SHP77 (cell line): ENCODE measurements at places on chromosomes 5 and 9.

- peak; percentile 93 for DNase-seq
Measured at GRCh38 chr9:113650207-113651131, 186.9 kb downstream of the RGS3 start.

GRCh38 chr5:81925009-81925408 is 46.8 kb upstream of the ATG10 start:
- DNase-seq = no peak

DNA sequence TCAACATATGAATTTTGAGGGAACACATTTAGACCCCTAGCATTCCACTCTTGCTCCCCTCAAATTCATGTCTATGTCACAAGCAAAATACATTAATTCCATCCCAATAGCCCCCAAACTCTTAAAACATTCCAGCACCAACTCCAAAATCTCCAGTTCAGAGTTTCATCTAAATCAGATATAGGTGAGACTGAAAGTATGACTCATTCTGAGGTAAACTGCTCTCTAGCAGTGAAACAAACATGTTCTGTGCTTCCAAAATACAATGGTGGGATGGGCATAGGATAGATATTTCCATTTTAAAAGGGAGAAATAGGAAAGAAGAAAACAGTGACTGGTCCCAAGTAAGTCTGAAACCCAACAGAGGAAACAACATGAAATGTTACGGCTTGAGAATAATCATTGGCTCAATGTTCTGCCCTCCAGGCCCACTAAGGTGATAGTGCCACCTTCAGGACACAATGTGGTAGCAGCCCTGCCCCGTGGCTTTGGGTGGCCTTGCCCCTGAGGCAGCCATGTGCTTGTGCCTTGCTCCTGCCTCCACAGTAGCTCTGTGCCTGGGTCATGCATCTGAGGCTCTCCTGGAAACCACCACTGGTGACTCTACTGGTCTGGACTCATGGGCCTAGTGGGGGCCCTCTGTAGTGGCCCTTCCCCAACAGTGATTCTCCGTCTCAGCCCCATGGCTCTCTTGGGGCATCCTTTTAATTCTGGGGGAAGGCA is 36.4 kb upstream of the IPPK start:
- DNase-seq = peak; percentile 22

GRCh38 chr9:137454145-137454596 is 5.0 kb downstream of the NSMF start:
- no peak for DNase-seq

- no peak for DNase-seq
Measured at GRCh38 chr5:165573445-165573844, 2068.0 kb downstream of the MAT2B start.

GRCh38 chr5:141914199-141914743 is 9.4 kb upstream of the DELE1 start:
- no peak for DNase-seq

DNA sequence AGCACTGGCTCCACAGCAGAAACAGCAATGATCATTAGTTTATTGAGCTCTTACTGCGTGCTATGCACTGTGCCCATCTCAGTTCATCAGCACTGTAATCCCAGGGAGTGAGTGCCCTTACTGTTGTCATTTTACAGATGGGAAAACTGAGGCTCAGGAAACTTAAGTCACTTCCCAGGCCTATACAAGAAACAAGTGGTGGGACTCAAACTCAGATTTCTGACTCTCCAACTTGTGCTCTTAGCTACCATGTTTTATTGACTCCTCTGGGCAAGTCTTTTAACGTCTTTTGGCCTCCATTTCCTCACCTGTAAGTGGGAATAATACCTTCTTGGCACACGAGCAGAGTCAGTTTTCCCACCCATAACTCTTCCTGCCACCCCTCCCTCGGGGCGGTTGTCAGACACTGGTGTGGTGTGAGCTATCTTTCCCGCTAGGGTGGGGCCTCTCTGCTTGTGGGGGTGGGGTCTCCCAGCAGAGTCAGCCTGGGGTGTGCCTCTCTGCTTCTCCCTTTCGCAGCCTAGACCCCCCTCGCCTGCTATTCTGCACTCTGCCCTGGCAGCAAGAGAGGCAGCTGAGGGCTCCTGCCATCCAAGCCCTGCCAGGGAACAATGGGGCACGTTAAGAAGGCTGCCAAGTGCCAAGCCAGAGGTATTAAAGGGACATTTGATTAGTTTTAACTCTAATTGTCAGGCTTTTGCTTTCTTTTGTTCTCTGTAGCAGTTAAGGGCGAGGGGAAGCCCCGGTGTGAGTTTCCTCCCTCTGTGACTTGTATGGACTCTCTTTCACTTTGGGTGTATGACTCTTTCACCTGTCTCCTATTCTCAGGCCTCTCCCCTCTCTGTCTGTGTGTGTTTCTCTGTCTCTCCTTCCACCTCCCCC is 12.1 kb downstream of the GALNT10 start:
- DNase-seq = no peak

GRCh38 chr9:90256345-90256744 is 386.3 kb downstream of the DIRAS2 start:
- DNase-seq = no peak

DNA sequence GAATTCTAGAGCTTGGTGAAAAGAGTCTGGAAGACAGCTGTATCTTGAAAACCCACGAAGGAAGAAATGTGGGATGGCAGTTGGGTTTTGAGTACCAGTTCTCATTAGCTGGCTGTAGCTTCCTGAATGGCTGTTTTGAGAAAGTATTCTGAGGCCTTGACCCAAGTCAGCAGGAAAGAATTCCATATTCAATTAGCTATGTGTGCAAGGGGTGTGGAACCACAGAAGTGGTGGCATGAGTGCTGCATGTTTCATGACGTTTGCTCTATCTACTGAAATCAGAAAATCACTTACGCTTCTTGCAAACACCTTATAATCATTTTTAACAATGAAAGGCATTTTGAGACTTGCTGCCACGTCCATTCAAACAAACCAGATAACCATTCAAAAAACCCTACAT is 69.1 kb downstream of the TRPM3 start:
- DNase-seq = no peak

DNA sequence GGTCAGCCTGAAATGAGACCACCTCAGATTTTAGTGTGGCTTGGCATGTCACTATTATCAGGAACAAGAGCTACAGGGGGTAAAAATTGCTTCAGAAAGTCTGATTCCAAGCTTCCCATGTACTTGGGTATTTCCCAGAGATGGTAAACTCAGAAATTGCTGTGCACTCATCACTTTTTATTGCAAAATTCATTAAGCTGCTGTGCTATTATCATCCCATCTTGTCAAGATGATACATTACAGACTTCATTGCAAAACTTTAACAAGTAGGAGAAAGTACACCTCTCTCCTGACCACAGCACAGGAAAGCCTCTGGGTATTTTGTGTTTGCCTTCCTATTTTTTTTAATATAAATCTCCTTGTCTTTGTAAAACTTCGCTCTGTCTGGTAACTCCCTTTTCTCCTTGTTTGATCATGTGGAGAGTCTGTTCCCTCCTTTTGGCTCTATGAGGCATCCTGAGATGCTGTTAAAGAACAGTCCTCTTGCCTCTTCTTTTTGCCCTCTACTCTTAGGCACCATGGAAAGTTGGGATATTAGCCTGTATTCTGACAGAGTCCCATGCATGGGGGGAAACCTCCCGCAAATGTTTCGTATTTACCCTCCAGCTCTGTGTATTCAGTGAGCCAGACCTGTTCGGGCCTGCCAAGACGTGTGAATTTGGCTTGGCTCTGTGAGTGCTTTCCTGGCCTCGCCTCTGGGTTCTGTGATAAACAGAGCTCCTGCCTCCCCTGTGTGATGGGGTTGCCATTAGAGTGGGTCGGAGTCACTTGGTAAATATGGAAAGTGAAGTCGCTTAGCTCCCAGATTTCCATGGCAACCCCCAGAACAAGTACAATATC is 260.7 kb downstream of the NR3C1 start:
- DNase-seq = peak; percentile 82

DNA sequence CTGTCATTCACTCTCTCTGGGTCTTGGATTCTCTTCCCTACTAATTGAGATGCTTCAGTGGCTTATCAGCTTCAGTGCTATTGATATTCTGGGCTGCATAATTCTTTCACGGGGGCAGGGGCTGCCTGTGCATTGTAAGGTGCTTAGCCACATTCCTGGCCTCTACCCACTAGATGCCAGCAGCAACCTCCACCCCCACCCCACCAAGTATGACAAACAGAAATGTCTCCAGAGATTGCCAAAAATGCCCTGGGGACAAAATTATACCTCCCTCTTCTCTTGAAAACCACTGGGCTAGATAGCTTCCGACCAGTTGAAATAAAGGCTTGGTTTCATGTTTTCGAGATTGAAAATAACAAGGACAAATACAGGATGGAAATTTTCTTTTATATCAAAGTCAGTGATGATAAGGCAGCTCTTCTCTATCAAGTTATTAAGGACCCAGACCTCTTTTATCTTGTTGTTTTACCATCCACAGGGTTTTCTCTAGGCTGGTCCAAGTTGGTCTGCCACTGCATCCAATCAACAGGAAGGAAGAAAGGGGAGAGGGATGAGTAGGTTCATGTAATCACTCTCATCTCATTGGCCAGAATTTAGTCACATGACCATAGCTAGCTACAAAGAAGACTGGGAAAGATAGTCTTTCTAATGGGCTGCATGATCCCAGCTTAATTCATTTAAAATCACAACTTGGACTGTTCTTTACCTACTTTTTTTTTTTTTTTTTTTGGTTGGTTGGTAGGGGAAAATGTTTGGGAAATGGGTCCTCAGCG is 92.1 kb upstream of the RANBP3L start:
- no peak for DNase-seq

GRCh38 chr9:72844440-72844768 is 108.4 kb downstream of the ALDH1A1 start:
- DNase-seq = no peak

- no peak for DNase-seq
Measured at GRCh38 chr5:72036951-72037350, 70.3 kb upstream of the MAP1B start.

- DNase-seq = no peak
Measured at GRCh38 chr5:123549256-123549904, 37.4 kb downstream of the CSNK1G3 start.

DNA sequence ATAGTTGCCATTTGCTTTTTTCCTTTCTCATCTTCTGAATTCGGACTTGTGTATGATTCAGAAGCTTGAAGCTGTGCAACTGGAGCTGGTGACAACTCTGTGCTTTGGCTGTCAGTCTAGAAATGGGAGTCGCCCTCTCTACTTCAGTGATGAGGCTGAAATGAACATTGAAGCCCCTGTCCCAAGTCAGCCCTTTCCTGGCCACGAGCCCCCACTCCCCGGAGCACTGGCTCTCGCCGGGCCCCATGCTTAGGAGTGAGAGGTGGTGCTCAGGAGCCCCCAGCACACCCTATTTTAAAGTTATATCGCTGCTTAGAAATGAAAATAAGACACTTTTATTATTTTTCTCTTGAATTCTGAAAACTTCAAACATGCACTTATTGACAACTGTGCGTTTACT is 66.0 kb downstream of the PSMB7 start:
- DNase-seq = no peak

- no peak for DNase-seq
Measured at GRCh38 chr5:32810804-32811203, 99.7 kb downstream of the NPR3 start.

DNA sequence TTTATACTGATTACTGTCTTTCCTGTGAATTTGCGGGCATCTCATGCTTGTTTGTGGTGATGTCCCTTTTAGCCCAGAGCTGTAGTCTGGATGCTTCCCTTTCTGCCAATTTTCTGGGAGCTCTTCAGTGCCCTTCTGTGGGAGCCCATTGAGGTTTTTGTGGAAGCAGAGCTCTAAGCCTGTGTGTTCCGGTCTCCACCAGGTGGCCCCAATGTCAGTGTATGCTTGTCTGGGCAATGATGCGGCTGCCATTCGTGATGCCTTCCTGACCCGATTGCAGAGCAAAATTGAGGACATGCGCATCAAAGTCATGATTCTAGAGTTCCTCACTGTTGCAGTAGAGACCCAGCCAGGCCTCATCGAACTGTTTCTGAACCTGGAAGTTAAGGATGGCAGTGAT is 35.1 kb downstream of the SH3GLB2 start:
- DNase-seq = no peak

GRCh38 chr9:34572628-34573027 is 16.9 kb downstream of the CNTFR start:
- DNase-seq = no peak

DNA sequence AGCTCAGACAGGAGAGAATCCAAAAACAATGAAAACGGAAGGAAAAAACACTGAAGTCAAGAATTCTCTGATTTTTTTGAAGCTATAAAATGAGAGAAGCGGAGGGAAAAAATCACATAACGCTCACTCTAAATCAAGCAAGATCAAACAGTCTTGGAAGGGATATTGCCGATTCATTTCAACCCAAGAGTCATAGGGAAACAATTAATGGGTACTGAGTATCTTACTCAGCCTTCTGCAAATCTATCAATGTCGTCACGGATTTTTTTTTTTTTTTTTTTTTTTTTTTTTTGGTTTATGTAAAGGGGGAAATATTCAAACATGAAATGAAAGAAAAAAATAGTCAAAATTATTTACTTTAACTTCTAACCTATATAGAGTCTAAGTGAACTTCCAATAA is 9.5 kb downstream of the MEF2C start:
- no peak for DNase-seq

DNA sequence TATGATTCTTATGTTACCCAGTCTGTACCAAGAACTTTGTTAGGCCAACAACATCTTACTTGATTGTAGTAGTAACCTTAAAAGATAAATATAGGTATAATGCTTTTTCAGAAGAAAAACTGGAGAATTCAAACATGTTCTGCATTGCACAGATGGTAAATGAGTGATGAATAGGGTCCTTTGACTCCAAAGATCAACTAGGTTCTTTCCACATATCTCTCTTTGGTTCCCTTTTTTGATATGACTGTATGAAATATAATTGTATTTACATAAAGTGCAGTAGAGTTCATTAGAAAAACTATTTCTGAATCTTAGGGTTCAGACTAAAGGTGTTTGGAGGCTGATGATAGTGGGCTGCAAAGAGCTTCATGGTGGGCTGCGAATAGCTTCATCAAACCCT is 150.5 kb upstream of the CDKN2B start:
- DNase-seq = no peak

GRCh38 chr5:167644619-167645018 is 646.8 kb upstream of the WWC1 start:
- DNase-seq = no peak
